Midbrain (tissue), 1 donor: ENCODE measurements at places on chromosomes 4 and X.

- DNase-seq = no peak
These were observed 655.8 kb downstream of the ZNF674 start for GRCh38 chrX:45889471-45889870.

DNA sequence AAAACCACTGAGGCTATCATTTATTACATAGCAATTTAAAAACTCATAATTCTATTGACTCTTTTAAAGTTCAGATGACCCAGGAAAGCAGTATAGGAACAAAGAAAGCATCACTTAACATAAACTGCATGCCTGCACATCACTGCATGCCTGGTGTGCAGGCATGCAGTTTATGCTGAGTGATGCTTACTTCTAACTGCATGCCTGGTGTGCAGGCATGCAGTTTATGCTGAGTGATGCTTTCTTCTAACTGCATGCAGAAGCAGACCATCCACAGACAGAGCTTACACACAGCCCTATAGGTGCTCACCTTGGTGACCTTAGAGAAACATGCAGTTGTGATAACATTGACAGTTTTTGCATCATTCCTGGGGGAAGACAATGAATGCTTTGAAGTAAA lies 17.0 kb downstream of the SDAD1 start:
- DNase-seq = no peak

DNA sequence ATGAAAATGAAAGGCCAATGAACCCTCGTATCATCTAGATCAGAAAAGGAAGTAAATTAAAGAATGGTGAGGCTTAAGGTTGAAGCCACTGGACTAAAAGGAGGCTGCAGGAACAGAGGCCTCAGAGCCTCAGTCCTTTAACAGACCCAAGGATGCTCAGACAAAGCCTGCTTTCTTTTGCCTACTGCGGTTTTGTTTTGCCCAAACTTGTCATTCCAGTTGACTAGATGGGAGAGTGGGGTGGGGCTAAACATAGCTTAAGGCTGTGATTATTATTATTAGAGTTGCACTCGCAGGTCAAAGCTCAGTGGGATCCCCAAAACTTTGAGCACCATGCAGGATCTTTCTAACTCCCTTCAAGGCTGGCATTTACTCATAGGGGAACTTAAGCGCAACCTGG lies 163.9 kb downstream of the RBM46 start:
- no peak for DNase-seq

DNA sequence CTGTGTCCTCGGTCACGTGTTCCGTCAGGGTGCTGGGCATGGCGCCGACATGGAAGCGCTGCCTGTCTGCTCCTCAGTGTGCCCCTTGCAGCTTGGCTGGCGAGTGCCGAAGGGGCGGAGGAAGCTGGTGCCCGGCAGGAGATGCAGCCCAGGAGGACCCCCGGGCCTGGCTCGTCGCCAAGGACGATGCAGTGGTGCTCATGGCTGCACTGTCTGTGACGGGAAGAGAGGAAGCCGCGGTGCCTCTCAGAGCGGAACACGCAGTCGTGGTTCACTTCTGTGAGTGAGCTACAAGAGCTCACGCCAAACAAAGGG lies 38.1 kb downstream of the FGFRL1 start:
- no peak for DNase-seq

GRCh38 chr4:20326460-20326859 lies 74.8 kb downstream of the SLIT2 start:
- DNase-seq = no peak

- no peak for DNase-seq
These were observed 127.7 kb downstream of the PRKX start for GRCh38 chrX:3585719-3586118.

DNA sequence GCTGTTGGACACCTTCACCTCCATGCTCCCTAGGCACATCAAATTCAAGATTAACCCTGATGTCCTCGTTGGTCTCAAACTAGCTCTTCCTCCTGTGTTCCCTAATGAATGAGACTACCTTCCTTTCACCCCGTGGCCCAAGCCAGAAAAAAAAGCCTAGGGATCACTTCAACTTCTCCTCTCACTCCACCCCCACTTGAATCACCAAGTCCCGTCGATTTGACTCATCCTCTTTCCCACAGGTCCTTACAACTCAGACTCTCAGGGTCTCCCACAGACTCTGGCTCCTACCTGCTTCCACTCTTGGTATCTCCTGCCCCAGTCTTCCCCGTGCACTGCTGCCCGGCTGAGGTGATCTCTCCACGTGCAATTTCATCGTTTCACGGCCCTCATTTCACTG lies 8.5 kb downstream of the SLC25A43 start:
- no peak for DNase-seq

DNA sequence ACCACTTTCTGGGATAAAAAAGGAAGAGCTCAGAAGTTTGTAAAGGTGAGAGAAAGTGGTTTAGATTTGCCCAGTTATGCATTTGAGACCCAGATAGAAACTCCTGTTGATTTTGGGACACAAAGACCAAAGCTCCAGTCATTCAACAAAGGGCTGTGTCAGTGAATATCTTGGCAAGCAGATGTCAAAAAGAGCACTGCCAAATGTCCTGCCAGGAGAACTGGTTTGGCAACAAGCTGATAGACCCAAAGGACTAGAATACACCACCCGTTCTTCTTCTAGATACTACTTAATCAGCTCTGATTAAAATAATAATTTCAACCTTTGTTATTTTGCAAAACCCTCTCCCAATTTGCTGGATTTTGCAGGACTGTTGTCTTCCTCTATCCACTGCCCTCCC lies 121.4 kb downstream of the NHS start:
- no peak for DNase-seq
